Psoas muscle (tissue), 8 donors: ENCODE measurements at places on chromosomes 11 and 22. TPM values are rescaled to one million over a fixed set of nuclear protein-coding genes. Genes with fewer than 3 reads are reported as not detected.
A peak's percentile ranks its signal among the peaks of the same experiment; 100 is the strongest.

Gene TRIM66
- polyA plus RNA-seq = 0.46 TPM

Gene TRIM49
- polyA plus RNA-seq = not detected

Gene PGA4
- polyA plus RNA-seq = 0.48 TPM

Gene GPHA2
- polyA plus RNA-seq = not detected

Gene KDM4E
- not detected for polyA plus RNA-seq

Gene USP2
- 49.0 TPM for polyA plus RNA-seq

Gene CARNS1
- 5.9 TPM for polyA plus RNA-seq

Gene PDGFB
- polyA plus RNA-seq = 10.1 TPM

Gene RASD2
- polyA plus RNA-seq = 2.1 TPM

Gene NARS2
- 14.5 TPM for polyA plus RNA-seq

Gene PDE2A
- 7.6 TPM for polyA plus RNA-seq

DNA sequence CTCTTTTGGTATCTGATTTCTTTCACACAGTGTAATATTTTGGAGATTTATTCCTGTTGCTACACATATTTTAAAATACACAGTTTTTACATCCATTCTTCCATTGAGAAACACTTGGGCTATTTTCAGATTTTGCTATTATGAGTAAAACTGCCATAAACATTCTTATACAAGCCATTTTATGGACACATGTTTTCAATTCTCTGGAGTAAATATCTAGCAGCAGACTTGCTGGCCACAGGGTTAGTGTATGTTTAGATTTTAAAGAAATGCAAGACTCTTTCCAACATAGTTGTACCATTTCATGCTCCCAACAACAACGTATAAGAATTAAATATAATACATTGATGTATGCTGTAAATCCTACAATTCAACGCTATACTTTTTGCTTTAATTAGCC is 360.8 kb upstream of the PITPNB start:
- no peak for DNase-seq

DNA sequence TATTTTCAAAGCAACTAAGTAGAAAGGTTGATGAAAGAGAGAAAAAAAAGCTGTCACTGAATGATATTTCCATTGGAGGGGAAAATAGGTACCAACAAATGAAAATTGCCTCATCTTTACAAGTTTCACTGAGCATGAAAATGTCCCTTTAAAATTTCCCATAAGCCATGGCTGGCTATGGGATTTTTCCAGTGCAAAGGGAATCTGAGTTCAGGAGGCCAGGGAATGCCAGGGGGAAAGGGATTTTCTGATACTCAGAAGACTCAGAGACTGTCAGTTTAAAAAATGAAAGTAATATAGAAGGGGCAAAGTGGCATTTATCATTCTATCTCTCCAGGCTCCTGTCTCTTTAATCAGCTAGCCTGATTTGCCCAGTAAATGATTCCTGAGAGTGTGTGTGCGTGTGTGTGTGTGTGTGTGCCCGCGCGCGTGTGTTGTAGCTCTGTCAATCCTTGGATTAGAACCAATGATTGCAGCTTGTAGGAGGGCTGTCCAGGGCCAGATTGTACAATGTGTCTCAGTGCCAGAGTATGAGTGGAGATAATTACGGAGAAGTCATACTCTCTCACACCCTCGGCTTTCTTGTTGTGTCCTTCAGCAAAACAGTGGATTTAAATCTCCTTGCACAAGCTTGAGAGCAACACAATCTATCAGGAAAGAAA is at the start of gene NTM:
TSS of gene NTM (plus strand) at position 526 of the 662 bp plus-strand sequence.
- DNase-seq = peak; percentile 68

DNA sequence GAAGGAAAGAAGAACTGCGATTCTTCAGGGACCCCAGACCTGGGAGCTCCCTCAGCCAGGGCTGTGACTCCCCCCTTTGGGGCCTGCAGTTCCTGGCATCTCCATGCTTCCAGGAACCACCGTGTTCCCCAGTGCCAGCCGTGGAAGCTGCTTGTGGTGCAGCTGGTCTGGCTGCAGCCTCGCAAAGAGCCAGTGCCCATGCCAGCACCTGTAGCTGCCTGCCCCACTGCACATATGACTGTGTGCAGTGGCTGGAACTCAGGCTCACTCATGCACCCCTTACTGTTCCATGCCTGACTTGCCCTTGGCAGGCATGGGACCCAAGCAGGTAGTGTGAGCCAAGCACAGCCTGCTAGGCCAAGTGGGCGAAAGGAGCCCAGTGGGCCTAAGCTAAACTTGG is 401.3 kb downstream of the LRRC4C start:
- DNase-seq = no peak

DNA sequence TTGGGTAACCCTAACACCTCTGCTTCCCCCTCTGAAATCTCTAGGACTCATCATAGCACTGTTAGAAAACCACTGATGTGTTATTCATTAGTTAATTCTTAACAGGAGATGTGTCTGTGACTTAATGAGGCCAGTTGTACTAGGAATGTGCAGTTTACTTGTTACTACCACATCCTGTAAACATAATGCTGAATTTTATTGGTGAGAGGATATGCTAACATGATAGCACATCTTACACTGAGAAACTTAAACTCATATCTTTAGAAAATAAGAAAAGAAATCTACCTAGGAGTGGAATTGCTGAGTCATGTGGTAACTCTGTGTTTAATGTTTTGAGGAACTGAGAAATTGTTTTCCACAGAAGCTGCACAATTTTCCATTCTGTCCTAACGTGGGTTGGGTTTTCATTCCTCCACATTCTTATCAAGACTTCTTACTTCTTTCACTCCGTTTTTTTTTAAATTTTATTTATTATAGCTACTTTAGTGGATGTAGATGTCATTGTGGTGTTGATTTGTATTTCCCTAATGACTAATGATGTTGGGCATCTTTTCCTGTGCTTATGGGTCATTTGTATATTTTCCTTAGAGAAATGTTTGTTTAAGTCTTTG is 33.7 kb downstream of the RNF121 start:
- DNase-seq = no peak

DNA sequence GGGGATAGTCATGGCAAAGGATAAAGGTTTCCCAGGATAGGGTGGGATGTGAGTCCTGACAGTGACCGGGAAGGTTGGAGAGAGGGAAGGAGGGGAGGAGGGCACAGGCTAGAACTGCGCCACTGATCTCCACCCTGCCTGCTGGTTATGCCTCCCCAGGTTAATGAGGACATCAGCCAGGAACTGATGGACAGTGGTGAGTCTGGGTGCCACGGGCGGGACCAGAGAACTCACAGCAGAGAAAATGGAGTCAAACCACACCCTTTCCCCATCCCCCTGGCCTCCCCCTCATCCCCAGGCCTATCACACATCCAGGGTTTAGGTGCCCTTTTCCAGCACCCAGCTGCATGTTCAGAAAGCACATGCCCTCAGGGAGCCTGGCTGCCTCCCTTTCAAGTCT is 10.2 kb downstream of the ANKK1 start:
- DNase-seq = no peak

GRCh38 chr22:48686694-48687302 is 1140.9 kb downstream of the BRD1 start:
- no peak for DNase-seq

DNA sequence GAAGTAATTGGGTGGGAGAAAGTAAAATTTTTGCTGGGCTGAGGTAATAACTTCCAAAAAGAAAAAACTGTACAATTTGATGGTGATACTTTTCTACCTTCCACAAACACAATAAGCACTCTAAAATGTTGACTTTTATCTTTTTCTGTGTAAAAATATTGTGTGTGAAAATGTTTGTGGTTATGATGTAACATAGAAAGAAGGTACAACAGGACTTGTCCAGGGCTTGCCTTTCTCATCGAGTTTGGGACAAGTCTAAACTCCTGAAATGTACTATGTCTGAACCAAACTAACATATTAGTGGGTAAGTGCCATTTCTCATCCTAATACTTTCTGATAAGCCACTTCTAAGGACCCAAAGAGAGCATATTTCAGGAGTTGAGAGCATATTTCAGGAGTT is 174.2 kb upstream of the PDGFD start:
- no peak for DNase-seq

DNA sequence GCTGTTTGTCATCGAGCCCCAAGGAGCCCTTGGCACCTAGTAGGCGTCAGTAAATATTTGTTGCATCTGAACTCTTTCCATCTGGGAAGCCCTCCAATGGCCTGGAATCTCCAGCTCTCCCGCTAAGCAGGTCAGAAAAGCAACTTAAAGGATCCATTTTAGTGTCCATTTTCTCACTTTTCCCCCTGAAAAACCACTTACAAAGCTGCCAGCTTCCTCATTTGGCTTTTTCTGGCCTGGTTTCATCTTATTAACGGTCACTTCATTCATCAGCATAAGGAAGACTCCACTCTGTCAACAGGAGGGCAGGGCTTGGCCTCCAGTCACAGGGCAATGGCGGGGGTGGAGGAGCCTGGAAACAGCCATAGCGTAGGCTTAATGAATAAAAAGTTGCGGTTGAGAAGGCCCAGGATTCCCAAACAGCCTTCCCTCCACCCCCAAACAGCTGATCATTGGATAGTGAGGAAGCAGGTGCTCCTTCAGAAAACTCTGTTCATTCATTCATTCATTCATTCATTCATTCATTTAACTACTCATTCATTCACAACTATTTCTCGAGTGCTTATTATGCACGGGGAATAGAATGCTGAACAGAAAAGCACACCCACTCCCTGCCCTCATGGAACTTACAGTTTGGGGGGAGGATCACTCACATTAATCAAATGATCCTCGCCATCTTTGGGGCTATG is 104.5 kb upstream of the RCN1 start:
- DNase-seq = no peak

GRCh38 chr22:50173311-50173982 is 2.9 kb downstream of the PANX2 start:
- peak; percentile 49 for DNase-seq

- DNase-seq = peak; percentile 64
These were observed 25.3 kb downstream of the SCN3B start for GRCh38 chr11:123628936-123629683.

- DNase-seq = peak; percentile 80
These were observed 73.3 kb downstream of the SGSM3 start for GRCh38 chr22:40443732-40444131.

DNA sequence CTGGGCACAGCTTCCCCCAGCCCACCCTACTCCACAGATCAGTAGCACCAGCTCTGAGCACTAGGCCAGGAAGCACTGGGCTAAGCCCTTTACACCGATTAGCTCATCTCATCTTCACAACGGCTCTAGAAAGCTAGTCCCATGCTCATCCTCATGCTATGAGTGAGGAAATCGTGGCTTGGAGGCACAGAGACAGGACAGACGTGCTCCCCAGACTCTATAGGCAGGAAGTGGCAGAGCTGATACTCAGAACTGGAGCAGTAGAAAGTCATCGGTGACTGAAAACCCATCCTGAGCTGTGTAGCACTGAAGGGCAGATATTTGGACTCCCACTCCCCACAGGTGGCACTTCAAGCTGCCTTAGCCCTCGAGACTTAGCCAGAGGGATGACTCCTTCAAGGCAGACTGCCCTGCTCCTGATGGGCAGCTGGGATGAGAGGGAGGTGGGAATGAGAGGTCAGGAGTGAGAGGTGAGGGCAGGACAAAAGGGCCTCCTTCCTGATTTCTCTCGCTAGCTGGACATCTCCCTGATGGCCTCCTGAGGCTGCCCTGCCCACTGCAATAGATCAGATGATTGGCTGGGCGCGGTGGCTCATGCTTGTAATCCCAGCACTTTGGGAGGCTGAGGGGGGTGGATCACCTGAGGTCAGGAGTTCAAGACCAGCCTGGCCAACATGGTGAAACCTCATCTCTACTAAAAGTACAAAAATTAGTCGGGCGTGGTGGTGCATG is 9.7 kb downstream of the CD5 start:
- no peak for DNase-seq

- peak; percentile 64 for DNase-seq
These were observed 25.8 kb downstream of the MRGPRD start for GRCh38 chr11:68954836-68955606.

DNA sequence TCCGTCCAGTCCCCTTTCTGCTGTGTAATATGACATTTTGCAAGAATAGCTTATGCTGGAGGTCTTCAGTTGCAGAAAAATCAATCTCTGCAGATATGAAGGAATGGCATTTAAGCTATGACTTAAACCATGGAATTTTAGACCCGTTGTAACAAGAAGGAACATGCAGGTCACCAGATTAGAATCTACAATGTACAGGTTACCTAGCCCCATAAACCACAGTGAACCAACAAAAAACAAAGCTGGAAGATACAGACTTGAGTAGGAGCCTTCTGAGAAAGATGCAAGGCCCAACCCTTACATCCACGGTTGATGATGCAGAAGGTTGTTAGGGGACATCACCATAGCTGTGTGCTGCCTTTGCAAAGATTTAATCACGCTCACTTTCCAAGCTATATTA is 132.5 kb downstream of the WT1 start:
- no peak for DNase-seq

- DNase-seq = no peak
These were observed 76.6 kb upstream of the UCP3 start for GRCh38 chr11:74085542-74085892.

- no peak for DNase-seq
These were observed 54.6 kb upstream of the SLC22A12 start for GRCh38 chr11:64536396-64536941.

GRCh38 chr11:94762208-94762607 is 5.9 kb upstream of the AMOTL1 start:
- DNase-seq = no peak

DNA sequence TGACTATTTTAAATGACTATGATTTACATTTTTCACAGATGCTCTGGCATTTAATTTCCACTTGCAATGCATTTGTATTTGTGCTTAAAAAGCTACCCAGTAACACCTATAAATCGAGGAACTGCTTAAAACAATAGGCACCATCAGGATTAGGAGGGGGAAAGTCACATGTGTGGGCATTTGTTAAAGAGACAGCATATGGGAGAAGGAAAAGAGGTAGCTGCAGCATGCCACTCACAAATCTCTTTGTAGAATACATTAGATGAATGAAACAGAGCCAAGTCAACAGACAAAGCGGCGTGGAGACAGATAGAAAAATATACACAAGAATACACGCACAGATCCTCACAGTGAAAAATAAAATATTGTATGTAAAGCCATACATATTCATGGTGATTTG is 228.0 kb downstream of the CADM1 start:
- no peak for DNase-seq

- peak; percentile 48 for DNase-seq
These were observed 104.8 kb downstream of the NECTIN1 start for GRCh38 chr11:119624102-119624615.

DNA sequence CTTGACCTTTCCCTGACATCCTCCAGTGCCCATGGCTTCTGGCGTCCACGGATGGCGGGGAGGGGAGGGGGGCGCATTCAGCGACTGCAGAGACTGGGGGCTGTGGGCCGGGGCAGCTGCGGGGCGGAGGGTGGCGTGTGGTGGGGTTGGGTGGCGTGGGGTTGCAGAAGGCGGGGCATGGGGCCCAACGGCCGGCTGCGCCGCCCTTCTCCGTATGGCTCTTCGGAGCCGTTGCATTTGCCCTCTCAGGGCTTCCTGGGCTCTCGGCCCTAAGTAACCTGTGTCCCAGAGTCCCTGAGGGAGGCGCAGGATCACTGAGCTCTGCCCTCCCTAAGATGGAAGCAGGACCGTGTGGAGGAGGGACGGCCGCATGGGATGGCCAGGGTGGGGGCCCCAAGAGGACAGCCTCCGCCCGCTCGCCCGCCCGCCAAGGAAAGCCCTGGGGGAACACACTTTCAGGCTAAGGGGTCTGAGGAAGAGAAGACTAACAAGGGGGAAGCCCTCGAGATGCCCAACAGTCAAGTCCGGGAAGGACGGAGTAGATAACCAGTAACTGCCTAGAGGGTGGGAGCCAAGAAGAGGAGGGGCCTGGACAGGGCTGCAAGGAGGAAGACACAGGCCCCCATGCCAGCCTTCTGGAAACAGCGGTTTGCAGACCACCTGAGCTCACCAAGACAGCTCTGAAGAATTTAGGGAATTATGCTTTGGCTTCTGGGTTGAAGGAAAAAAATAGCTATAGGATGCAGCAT is 9.2 kb upstream of the AIFM3 start:
- DNase-seq = peak; percentile 66
